Naive B cell (primary cell): ENCODE measurements at places on chromosomes 5 and 9. TPM values are rescaled to one million over a fixed set of nuclear protein-coding genes. Genes with fewer than 3 reads are reported as not detected.

DNA sequence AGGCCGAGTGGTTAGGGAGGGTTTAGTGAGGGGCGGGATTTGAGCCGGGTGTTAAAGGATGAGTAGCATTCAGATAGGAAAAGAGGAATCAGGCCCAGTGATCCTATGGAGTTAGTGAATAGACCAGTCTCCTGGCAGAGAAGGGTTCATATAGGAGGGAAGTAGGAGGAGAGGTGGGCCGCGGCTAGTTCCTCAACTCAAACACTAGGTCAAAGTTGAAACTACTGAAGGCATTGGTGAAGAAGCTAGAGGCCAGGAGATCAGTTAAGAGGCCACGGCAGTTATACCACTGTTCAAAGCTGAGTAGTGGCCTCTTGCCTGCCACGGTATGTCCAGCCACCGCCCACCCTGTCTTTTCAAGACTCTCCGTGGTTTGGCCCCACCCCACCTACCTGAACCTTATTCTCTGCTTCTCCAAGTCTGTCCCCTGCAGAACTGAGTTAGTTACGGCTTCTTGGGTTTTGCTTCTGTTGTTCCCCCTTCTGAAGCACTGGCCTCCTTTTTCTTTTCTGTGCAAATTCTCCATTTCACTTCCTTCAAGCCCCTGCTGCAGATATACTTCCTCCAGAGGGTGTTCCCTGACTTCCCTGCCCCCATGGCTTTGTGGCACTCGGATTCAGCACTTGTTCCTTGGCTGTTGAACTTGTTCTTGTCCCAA is 1.8 kb downstream of the ZBTB34 start:
- peak; percentile 39 for DNase-seq

DNA sequence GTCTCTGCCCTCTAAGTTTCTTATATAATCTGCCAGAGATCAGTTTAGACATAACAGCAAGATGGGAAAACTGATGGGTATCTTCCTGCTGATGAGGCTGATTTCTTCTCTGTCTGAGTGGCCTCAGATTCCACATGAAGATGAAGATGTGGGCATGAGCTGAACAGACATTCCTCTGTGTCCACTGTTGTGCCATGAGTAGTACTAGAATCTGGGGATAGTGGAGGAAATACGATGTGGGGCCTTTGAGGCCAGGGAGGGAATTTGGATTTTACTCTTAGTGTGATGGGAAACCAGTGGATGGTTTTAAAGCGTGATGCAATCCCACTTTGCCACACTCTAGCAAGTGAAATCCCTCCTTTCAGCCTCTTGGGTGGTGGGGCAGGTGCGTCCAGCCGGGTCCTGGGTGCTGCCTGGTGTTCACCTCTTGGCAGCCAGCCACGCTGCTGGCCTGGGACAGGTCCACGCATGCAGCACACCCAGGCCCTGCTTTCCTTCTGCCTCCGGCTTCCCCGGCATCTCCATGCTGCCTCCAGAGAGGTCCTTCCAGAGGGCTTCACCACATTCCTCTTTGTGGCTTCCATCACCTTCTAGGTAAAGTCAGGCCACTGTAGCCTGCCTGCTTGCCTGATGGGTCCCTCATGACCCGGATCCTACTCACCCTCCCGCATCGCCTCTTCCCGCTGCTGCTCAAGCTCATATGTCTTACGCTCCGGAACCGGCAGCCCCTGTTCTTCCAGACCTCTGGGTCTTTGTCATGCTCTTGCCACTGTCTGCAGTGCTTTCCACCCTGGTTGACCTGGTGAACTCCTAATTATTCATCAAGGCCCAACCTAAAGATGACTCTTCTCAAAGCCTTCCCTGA is 28.1 kb upstream of the SH3PXD2B start:
- no peak for DNase-seq

DNA sequence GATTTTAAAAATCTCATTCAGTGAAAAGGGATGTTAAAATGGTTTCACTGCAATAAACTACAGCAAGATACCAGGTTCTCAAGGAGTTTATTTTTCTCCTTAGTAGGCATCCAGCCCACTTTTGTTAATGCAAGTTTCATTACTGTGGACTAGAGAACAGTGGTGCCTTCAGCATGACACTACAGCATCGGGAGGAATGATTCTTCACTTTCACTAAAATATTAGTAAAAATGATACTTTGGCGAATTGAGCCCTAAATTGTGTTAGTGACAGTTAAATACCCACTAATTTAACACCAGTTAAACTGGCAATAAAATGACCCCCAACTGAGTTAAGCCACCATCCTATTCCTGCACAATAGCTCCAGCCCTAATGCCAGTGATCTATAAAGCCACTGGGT is 152.2 kb upstream of the MPDZ start:
- DNase-seq, result no peak

DNA sequence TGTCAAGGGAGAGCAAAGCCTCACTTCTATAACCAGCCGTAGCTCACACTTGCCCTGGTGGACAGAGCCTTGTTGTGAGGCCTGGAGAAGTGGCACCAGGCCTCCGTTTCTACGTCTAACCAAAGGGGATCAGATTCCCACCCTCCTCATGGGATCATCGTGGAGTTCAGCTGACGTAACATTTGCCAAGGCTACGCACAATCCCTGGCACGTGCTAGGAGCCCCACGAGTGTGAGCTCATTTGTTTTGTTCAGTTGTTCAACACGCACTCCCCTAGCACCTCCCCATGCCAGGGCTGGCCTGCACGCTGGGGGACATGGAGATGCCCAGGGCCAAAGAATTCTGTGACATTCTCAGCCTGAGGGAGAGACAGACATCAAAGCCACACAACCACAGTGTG is 23.1 kb downstream of the ADGRD2 start:
- DNase-seq, result no peak

Gene CACNA1B
- not detected for polyA plus RNA-seq

Gene RARS1
- polyA plus RNA-seq, result 9.8 TPM

GRCh38 chr9:5072871-5073270 is 87.8 kb downstream of the JAK2 start:
- no peak for DNase-seq

DNA sequence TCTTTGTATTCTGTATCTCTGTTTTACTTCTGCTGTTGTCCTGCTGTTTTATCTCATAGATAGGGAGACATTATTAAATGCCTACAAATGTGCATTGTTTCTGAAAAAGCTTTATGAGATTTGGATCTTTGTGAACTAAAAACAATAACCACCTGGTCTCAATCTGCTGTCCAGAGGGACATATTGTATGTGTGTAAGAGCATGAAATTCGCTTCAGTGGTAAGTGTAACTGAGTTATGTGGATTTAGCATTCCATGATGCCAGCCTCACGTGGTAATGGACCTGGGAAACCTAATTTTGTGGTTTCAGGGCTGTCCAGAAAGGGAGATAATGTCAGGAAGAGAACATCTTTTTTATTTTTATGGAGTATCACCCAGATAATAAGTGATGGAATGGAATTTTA is 119.3 kb downstream of the GDNF start:
- DNase-seq, result no peak

Gene TXNDC8
- not detected for polyA plus RNA-seq
